ENCODE measurements at places on chromosomes 6 and 20.

DNA sequence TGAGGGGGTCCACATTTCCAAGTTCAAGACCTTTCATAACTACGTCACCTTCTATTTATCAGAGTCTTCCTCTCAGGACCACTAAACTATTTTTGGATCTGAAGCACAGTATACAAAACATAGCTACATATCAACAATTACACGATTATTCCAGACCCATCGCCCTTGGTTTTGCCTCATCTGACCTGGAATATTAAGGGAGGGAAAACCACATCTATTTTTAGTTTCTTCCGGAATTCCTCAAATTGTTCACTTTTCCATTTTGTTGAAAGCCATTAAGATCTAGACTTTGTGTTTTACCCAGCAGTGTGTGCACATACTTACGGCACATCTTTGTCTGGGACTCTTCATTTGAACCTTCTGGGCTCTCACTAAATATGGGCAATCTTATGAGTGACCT lies 12.0 kb upstream of the ADGRF5 start:
- no peak for DNase-seq

DNA sequence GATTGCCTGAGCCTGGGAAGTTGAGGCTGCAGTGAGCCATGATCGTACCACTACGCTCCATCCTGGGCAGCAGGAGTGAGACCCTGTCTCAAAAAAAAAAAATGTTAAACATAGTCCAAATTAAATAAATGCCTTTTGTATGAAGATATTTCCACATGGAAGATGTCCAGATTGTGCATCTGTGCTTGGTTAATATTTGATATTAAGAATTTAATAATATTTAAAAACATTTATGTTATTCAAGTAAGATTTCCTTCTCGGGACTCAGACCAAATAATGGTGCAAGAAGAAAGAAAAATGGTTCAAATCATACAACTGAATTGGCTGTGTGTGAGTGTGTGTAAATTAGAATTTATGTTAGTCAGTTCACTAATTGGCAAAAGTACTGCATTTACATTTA lies 202.5 kb downstream of the TBC1D7 start:
- DNase-seq, result no peak

DNA sequence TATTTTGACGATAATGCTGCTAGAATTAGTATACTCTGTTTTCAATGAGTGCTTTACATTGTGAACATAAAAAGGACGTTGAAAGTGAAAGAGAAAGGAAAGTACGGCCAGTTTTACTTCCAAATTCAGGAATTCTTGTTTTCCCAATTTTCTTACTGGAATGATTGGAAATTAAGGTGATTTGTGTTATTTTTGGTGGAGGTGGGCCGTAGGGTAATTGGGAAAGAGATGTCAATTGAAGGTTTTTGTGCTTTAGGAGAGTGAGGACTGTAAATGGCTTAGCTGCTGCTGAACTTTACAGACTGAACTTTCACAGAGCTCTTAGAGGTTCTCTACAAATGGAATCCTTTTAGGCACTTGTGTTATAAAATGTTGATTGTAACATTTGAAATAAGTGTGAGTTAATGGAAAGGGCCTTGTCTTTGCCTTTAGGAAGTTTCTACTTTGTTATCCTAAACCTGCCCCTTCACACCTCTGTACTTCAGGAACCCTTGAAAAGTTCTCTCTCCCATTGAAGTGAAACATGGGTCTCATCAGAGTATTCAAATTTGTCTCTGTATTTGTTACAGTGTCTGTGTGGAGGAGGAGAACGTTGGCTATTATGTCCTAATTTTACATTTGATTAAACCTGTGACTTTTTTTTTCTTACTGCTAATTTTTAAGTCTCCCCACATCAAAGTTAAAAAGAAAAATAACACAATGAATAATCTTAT lies 256.4 kb downstream of the ARID1B start:
- no peak for DNase-seq

DNA sequence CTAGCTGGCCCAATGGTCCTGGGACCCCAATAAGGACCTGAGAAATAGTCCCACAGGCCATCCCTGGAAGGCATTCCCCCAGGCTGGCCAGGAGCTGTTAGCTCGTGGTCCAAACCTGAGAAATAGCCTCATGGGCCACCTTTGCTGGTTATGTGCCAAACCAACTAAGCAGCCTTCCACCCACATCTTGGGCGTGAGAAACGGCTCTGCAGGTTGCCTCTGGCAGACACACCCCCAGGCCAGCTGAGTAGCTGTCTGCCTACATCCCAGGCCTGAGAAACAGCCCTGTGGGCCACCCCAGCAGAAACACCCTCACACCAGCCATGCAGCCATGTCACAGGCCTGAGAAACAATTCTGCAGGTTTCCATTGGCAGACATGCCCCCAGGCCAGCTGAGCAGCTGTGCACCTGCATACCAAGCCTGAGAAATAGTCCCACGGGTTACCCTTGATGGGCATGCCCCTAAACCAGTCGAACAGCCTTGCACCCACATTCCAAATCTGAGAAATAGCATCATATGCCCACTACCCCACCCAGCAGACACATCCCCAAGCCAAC lies 567.8 kb upstream of the ID4 start:
- no peak for DNase-seq

- DNase-seq, result no peak
Measured at GRCh38 chr20:47989957-47990356, 204.7 kb upstream of the SULF2 start.

DNA sequence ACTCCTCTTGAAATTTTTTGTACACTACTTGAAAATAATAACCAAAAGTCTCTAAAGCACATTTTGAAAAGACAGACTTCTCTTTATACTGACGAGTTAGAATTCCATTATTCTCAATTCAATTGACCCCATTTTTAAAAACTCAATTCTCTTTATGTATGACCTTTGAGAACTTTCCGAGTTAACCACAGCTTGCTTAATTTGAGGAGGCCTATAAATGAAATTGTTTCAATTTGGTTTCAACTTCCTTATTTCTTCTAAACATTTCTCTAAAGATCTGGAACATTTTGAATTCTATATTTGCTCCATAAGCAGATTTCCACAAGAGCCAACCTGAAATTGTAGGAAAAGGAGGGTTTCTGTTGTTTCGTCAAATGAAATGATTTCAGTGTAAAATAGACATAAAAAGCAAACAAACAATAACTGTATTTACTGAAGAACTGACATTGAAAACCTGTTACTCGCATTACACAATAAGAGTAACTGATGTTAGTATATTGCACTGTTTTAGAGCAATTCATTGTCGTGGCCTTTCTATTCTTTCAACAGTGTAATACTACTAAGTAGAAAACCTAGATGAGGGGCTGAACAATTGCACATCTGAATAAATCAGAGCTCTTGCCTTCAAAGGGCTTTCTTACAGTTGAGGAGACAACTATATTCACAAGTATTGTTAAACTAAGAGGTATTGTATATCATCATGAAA lies 223.6 kb downstream of the HIVEP2 start:
- no peak for DNase-seq
